ENCODE measurements at places on chromosomes 12 and 14. TPM values are rescaled to one million over a fixed set of nuclear protein-coding genes. Genes with fewer than 3 reads are reported as not detected.

- DNase-seq: no peak
These were observed 60.6 kb downstream of the ADGRD1 start for GRCh38 chr12:131014343-131014742.

DNA sequence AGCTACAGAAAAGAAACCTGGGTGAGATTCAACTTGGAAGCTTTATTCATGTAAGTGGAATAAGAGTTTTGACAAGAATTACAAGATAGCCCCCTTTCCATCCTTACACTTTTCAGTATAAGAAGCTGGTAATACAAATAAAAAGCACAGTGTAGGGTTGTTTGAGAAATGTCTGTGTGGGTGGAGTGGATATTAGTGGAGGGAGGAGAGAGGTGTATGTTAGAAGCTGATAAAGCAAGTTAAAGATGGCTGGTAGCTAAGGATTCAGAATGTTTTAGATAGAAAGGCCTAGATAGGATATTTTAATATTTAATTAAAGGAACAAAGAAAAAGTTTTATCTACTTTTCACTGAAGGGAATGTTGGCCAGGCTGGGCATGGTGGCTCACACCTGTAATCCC, 12.5 kb downstream of the CFAP54 start:
- DNase-seq: no peak

DNA sequence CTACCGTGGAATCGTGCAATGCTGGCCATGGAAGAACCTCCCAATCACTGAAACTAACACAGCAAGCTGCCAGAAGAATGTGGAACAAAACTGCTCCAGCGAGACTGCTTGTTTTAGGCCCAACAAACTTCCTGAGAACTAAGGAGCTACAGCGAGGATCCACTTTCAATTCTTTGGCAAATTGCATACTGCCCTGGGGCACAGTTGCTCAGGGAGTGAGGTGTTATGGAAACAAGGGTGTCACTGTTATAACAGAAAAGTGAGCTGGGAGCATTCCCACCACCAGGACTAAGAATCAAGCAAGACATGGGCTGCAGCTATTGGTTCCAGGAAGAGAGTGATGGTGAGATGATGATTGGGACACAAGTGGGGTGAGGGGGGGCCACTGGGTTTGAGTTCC, 1606.1 kb upstream of the FLRT2 start:
- no peak for DNase-seq

DNA sequence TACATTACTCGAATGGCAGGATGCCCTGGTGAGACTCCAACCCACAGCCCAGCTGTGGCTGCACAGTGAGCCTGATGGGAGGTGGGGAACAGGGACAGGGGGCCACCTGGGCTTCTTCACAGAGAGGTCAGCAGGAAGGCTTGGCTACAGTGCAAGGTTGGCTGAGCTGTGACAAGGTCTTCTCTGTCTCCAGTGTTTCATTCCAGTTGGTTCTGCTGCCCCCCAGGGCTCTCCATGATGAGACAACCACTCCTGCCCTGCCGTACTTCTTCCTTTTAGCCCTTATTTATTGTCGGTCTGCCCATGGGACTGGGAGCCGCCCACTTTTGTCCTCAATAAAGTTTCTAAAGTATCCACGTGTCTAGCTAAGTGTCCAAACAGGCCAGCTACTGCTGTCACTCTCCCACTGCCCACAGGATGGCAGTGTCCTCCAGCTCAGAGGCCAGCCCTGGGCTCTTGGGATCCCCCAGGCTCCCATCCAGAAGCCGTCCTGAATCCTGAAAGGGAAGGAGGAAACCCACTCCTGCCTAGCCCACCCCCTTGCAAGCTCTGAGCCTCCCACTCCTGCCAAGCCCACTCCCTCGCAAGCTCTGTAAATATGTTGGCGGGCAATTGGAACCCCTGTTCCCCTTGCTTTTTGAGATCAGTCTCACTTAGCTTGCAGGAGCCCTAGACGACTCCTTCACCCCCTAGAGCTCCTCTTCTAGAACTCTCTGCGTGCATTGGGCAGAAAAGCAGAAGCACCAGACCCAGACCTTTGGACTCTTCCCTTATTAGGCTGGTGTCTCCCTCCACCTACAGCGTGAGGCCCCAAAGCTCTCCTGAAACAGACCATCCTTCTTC, 5.4 kb downstream of the C1QL4 start:
- DNase-seq: peak; percentile 81

DNA sequence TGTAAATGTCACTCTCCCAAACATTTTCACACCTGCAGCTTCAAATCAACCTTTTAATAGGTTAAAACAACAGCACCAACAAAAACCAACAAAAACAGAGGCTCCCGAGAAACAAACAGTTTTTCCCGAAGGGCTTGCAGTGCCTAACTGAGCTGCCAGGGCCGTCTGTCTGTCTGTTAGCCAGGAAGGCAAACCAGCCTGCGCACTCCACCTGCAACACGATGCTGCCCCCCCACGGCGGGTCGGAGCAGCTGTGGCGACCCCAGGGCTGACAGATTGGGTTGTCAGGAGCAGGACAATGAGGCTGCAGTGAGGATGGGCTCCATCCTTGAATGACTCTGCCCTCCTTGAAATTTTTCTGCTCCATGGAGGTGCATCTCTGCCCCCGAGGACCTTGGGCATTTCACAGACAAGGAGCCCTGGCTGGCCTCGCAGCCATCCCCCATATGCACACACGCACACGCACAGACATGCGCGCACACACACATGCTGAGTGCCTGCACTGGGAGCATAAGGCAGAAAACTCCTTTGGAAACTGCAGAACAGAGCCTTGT, 2.6 kb downstream of the RTL1 start:
- DNase-seq: peak; percentile 81

DNA sequence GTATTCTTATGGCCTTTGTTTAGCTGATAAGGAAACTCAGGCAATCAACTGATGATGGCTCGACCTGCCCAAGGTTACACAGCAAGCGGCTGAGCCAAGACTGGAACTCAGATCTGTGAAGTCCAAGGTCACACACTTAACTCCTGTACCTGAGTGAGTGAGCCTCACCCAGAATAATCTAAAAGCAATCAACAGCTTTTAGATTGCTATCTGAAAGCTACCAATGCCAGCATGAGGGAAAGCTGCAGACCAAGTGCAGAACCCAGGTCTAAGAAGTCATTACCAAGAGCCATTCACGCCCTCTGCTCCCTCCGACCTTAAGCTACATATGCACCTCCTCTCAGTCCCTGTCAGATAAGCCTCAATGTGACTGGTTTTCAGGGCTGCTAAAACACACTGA, 12.1 kb downstream of the APPL2 start:
- no peak for DNase-seq

GRCh38 chr12:58204071-58204470, 262.7 kb downstream of the ATP23 start:
- DNase-seq: no peak

GRCh38 chr12:57939291-57939690, 2.1 kb upstream of the ATP23 start:
- DNase-seq: no peak

DNA sequence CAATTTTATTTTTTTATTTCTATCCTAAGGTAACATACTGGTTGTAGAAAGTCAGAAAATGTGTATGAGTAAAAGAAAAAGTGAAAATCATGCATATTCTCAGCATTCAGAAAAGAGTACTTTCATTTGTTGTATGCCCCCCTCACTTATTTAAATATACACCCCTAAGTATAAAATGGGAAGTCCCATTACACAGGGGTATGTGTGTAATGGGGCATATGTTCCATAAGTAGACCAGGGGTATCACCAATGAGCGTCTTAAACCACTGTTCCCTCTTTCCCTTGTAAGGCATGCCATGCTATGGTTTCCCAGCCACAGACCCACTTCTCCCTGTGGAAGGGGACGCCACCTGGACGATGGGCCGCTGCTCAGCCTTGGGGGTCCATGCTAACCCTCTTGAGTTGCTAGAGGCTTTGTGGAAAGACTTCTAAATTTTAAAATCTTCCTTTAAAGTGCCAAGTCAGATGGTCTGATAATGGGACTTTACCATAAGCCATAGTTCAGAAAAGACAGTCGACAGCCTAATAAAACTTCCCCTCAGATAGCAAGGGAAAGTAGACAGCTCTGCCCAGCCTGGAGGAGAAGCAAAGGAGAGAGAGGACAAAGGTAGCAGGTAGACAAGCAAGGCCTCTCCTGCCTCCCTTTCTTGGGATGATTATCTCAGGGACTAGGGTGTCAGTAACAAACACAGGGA, 118.2 kb downstream of the ZFP36L1 start:
- no peak for DNase-seq

- no peak for DNase-seq
These were observed 140.3 kb downstream of the TMEM30B start for GRCh38 chr14:61140872-61141271.

GRCh38 chr12:82300611-82301010, 57.6 kb downstream of the CCDC59 start:
- no peak for DNase-seq

GRCh38 chr14:73290279-73290678, 53.0 kb downstream of the PAPLN start:
- DNase-seq: no peak

- peak; percentile 12 for DNase-seq
These were observed 17.6 kb upstream of the EPS8 start for GRCh38 chr12:15806826-15807225.

- no peak for DNase-seq
These were observed 343.0 kb downstream of the RGS6 start for GRCh38 chr14:72275242-72275641.

DNA sequence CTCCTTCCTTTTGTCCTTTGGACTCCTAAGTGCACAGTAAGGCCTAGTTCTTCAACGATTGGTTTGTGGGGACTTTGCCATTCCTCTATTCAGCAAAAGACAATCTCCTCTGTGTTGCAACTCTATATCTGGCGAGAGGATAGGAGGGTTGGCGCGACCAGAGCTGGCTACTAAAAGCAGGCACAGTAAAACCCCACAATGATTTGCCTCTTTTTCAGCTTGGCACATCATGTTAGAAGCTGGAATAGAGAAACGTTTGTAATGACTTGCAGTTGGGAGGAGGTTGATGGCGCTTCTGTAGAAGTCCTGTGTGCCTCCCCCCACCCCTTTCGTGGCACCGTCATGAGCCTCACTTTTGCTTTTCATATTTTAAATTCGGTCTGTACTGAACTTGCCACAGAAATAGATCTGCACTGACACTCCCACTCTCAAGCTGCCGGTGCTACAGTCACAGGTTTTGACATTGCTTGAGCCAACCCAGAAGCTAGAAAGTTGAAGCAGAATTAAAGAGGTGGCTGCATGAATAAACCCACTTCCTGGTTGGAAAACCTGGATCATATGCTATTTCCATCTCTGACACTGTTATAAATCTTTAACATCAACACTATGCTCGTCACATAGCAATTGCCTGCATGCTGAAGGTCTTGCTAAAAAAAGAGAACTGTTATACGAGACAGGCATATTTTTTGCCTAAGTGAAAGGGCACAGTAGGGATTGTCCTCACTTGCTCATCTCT, 315.3 kb upstream of the PRICKLE1 start:
- no peak for DNase-seq

Gene CFAP54
- polyA plus RNA-seq: 0.87 TPM

Gene VDR
- 0.29 TPM for polyA plus RNA-seq

Gene TSPAN19
- 0.05 TPM for polyA plus RNA-seq

Gene LYSET
- 18.5 TPM for polyA plus RNA-seq

Gene CACNA1C
- polyA plus RNA-seq: 1.6 TPM

Gene FAIM2
- 6.3 TPM for polyA plus RNA-seq

Gene SLC2A13
- polyA plus RNA-seq: 0.21 TPM

Gene OLR1
- polyA plus RNA-seq: not detected

Gene LBHD2
- polyA plus RNA-seq: not detected

Gene MMP14
- 139 TPM for polyA plus RNA-seq
